ENCODE measurements at places on chromosomes 16 and 17.

- no peaks in the 10 kb centered on the region for H3K36me3 ChIP-seq
- H3K27me3 ChIP-seq: peaks cover 20% of the 10 kb centered on the region
- H3K27ac ChIP-seq: no peak overlapping the region
- peak overlapping the region; percentile 12 for H3K4me3 ChIP-seq
- ATAC-seq: no peak
- peaks cover 14% of the 10 kb centered on the region for H3K4me1 ChIP-seq
These were observed 2.0 kb downstream of the GPRC5B start for GRCh38 chr16:19882646-19883045.

- peaks cover 12% of the 10 kb centered on the region for H3K27me3 ChIP-seq
- H3K27ac ChIP-seq: no peak overlapping the region
- no peak overlapping the region for H3K4me3 ChIP-seq
- H3K36me3 ChIP-seq: no peaks in the 10 kb centered on the region
These were observed 23.1 kb upstream of the C16orf78 start for GRCh38 chr16:49350265-49351095.

- no peaks in the 10 kb centered on the region for H3K27me3 ChIP-seq
- no peak overlapping the region for H3K4me3 ChIP-seq
- H3K4me1 ChIP-seq: peaks cover 4% of the 10 kb centered on the region
- no peak for ATAC-seq
- no peak overlapping the region for H3K27ac ChIP-seq
These were observed 22.7 kb downstream of the LCMT1 start for GRCh38 chr16:25134166-25134700.

DNA sequence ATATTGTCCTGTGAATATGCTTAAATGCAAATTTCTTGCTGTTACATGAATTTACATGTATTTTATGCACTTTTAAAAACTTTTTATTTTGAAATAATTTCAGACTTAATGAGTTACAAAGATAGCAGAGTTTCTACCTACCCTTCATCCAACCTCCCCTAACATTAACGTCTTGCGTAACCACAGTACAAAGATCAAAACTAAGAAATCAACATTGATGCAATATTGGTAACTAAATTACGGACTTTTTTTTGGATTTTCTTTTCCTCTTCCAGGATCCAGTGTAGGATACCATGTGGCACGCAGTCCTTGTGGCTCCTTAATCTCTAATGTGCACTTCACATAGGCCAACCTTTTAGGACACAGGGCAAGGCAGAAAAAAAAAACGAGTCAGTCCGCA, 124.9 kb downstream of the ABCC12 start:
- no peak overlapping the region for H3K4me3 ChIP-seq
- no peaks in the 10 kb centered on the region for H3K36me3 ChIP-seq
- ATAC-seq: no peak
- peaks cover 14% of the 10 kb centered on the region for H3K27me3 ChIP-seq

DNA sequence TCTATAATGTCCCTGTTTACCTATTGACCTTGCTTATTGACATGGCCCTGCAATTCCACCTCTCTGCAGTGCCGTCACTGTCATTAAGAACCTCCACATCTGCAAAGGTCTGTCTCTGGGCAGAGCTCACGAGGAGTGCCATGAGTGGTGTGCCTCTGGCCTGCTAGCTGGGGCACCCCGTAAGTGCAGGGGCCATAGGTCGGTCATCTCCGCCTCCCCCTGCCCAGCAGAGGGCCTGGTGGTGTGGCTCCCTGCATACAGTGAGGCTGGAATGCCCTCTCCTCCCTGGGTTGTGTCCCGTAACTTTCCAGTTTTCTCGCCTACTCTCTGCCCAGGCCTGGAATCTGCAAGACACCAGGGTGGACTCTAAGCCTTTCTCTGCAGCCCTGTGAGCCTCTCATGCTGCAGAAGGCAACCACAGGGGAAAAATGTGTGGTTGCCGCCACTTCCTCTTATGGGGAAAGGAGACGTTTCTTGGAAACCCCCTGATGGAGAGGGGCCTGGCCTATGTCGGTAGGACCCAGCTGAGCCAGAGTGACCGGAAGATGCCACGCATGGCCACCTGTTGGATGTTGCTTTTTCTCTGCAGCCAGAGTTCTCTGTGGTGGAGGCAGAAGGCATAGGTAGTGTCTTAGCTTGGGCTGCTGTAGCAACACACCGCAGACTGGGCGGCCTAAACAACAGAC, 2.7 kb upstream of the SNX20 start:
- no peaks in the 10 kb centered on the region for H3K27me3 ChIP-seq
- peaks cover 39% of the 10 kb centered on the region for H3K4me1 ChIP-seq
- peaks cover 23% of the 10 kb centered on the region for H3K36me3 ChIP-seq
- peak; percentile 42 for ATAC-seq
- peak overlapping the region; percentile 77 for H3K4me3 ChIP-seq

GRCh38 chr16:87958632-87959031, 7.4 kb downstream of the BANP start:
- no peaks in the 10 kb centered on the region for H3K27me3 ChIP-seq
- H3K36me3 ChIP-seq: peaks cover 87% of the 10 kb centered on the region
- H3K4me3 ChIP-seq: peak overlapping the region; percentile 97
- peak overlapping the region; percentile 95 for H3K27ac ChIP-seq
- no peak for ATAC-seq

- no peak overlapping the region for H3K4me3 ChIP-seq
- peaks cover 62% of the 10 kb centered on the region for H3K36me3 ChIP-seq
- H3K4me1 ChIP-seq: no peaks in the 10 kb centered on the region
These were observed 14.8 kb downstream of the ATP2A3 start for GRCh38 chr17:3949418-3949817.

GRCh38 chr16:61770301-61770700, 265.9 kb downstream of the CDH8 start:
- no peaks in the 10 kb centered on the region for H3K27me3 ChIP-seq
- H3K36me3 ChIP-seq: no peaks in the 10 kb centered on the region
- ATAC-seq: no peak
- no peaks in the 10 kb centered on the region for H3K4me1 ChIP-seq
- no peak overlapping the region for H3K4me3 ChIP-seq
- no peak overlapping the region for H3K27ac ChIP-seq

DNA sequence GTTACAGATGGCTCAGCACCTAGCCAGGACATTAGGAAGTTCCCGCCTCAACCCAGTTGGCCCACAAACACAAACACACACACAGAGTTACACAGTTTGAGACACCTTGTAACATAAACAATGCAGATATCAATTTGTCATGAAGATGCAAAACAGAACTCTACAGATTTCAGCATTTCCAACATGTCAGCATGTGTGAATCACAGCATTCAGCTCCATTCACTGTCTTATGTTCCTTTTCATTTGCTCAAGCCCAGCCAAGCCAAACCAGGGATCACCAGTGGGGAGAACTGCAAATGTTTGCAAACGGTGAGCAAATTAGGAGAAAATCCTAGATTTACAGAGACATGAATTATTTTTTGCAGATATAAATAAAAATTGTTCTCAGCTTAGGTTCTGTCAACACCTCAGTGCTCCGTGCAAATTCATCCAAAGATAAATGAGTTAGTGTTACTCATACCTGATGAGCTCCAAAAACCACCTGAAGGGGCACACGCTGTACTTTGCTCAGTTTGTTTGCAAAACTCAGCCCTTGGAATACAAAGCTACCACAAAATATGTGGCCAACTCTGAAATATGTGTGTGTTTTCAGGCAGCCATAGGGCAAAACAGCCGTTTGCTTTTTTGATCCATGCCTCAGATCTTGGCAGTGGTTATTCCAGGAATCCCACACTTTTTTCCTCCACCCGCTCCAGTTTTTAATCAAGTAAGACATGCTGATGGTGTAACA, 16.3 kb upstream of the COX10 start:
- ATAC-seq: no peak
- H3K4me3 ChIP-seq: no peak overlapping the region
- H3K27me3 ChIP-seq: no peaks in the 10 kb centered on the region

DNA sequence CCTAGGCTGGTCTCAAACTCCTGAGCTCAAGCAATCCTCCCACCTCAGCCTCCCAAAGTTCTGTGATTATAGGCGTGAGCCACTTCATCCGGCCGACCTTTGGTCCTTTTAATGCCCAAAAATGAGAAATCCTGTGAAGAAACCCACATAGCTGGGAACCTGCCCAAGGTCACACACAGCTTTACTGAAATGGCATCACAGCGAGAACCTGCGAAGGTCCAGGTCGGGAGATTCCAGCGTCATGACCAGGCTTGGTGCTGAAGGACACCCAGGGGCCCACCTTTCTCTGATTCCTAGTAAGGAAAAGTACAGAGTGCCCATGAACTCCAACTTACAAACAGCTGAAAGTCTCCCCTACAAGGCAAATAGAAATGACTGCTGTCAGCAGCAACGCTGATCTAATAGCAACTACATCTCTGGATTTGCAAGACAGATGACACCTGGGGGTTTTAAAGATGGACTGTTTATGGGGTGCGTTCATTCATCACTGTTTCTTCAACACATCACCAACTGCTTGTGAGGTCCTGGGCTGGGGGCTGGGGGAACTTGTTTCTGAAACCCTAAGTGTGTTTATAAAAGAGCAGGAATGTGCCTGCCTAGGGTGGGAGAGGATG, 24.5 kb upstream of the DNAH17 start:
- H3K27ac ChIP-seq: no peak overlapping the region
- no peak overlapping the region for H3K4me3 ChIP-seq
- H3K4me1 ChIP-seq: no peaks in the 10 kb centered on the region
- no peaks in the 10 kb centered on the region for H3K27me3 ChIP-seq
- H3K36me3 ChIP-seq: no peaks in the 10 kb centered on the region

DNA sequence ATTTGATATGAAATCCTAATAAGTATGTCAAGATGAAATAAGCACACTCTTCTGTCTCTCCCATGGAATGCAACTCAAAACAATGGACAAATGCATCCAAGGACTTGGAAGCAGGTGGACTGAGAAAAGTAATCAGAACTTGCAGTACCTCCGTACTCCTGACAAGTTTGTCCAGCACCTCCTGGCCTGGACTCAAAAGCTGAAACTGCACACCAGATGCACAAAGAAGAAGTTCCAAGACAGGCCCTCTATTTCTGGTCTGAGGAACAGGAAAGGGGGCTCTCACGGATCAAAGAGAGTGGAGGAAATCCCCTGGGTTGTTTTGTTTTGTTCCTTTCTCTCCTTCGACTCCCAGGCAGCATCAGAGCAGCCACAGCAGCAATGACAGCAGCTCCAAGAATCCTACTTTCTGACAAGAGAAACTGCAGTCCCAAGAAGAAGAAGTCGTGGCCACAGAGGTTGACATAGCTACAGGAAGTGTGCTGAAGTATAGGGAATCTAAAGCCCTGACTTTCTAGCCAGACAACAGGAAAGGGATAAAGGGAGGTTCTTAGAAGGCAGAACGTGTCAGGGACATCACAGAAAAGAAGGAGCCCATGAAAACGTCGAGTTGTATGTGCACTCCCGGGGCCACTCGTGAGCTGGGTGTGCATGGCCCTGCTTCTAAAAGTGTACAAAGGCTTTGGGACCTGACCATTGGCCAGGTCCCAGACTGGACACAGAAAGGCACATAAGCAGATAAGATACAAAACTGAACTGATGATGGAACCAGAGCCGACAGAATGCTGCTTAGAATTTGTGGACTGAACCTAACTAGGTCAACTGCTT, 29.3 kb downstream of the AKAP10 start:
- H3K4me1 ChIP-seq: peaks cover 26% of the 10 kb centered on the region
- no peaks in the 10 kb centered on the region for H3K27me3 ChIP-seq
- ATAC-seq: no peak
- H3K36me3 ChIP-seq: peaks cover 77% of the 10 kb centered on the region
- peak overlapping the region; percentile 1 for H3K4me3 ChIP-seq

DNA sequence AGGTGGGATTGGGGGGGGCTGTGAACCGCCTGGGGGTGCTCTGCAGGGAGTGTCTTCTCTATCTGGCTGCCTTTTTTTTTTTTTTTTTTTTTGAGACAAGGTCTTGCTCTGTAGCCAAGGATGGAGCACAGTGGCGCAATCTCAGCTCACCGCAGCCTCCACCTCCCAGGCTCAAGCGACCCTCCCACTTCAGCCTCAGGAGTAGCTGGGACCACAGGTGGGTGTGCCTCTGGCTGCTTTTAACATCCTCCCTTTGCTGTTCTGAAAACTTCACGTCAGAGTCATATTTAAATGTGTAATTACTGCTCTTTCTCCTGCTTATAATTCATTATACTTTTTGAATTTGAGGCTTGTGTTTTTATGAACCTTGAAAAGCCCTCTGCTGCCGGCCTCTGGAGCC, 78.4 kb downstream of the ZNF778 start:
- no peak overlapping the region for H3K4me3 ChIP-seq
- H3K27ac ChIP-seq: peak overlapping the region; percentile 72
- H3K36me3 ChIP-seq: peaks cover 41% of the 10 kb centered on the region
- no peaks in the 10 kb centered on the region for H3K27me3 ChIP-seq

- no peak overlapping the region for H3K4me3 ChIP-seq
- ATAC-seq: no peak
- H3K36me3 ChIP-seq: no peaks in the 10 kb centered on the region
- no peaks in the 10 kb centered on the region for H3K4me1 ChIP-seq
- peaks cover 6% of the 10 kb centered on the region for H3K27me3 ChIP-seq
These were observed 121.9 kb upstream of the CDH13 start for GRCh38 chr16:82504836-82505235.

GRCh38 chr17:77499699-77500435, 359.1 kb downstream of the SEC14L1 start:
- H3K4me1 ChIP-seq: peaks cover 5% of the 10 kb centered on the region
- no peaks in the 10 kb centered on the region for H3K27me3 ChIP-seq
- peak overlapping the region; percentile 61 for H3K27ac ChIP-seq
- H3K4me3 ChIP-seq: peak overlapping the region; percentile 20

All from activated T-helper 17 cell treated with anti-CD3 and anti-CD28 coated beads, Interleukin-2, amount 50 U/mL, for 72 hours (primary cell).